H54 (cell line): ENCODE measurements at places on chromosomes 11 and 22.

DNA sequence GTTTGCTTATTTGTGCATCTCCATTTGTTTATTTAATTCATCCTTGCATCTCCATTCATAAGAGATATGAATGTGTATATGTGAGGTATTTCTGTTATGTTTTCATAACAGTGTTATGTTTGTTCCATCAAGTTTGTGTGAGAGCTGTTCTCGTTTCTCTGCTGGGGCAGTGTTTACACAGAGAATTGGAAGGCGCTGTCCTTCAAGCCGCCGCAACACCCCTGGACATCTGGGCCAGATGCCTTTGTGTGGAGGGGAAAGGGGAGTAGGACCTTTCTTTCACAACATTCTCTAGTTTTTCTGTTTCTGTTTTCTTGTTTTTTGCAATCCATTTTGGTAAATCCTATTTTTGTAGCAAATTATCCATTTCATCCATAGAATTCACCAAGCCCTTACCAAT is 7.0 kb upstream of the TM7SF2 start:
- no peak for DNase-seq

- DNase-seq, result no peak
Measured at GRCh38 chr22:25083807-25084200, 115.9 kb upstream of the CRYBB3 start.

- no peak for DNase-seq
Measured at GRCh38 chr11:1335264-1335810, 25.9 kb upstream of the TOLLIP start.

- no peak for DNase-seq
Measured at GRCh38 chr11:81674211-81674610, 1059.5 kb downstream of the FAM181B start.

DNA sequence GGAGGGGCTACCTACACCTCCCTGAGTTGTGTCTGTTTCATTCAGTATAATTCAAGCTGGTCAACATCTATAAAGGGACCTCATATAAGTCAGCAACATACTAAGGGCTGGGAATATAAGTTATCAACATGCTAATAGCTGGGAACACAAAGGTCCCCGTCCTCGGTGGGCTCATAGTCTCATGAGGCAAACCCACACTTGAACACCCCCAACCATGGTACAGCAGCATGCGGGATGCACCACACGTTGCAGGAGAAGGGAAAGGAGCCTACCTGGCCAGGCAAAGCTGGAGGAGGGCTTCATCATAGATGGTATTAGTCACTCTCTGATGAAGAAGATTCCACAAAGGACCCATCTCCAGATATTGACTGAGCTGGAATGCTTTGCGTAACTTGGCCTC is 561.8 kb upstream of the B3GAT1 start:
- DNase-seq, result no peak

DNA sequence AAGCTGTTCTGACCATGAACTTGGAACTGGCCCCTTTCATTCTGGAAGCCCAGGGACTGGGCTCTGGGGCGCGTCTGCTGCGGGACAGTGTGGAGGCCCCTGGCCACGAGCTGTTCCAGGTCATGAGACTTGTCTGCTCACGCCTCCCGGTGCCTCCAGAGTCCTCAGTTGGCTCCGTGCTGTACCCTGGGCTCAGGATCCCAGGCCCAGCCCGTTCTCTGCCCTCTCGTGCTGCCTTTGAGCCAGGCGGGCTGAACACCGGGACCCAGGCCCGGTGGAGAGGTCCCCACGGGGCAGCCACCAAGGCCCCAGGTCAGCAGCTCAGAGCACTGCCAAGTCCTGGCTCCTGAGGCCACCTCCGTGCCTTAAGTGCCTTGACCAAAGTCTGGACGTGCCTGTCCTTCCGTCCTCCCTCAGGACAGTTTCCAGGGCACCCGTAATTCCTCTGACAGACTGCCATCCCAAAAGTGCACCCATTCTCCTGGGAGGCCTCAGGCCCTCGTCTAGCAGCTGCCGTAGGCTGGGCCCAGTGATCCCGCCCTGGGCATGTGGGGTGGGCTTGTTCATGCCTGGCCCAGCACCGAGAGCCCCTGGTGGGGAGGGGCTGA is 36.3 kb upstream of the PPARA start:
- DNase-seq, result no peak

GRCh38 chr11:69265210-69265609 is 28.7 kb upstream of the MYEOV start:
- DNase-seq, result no peak

DNA sequence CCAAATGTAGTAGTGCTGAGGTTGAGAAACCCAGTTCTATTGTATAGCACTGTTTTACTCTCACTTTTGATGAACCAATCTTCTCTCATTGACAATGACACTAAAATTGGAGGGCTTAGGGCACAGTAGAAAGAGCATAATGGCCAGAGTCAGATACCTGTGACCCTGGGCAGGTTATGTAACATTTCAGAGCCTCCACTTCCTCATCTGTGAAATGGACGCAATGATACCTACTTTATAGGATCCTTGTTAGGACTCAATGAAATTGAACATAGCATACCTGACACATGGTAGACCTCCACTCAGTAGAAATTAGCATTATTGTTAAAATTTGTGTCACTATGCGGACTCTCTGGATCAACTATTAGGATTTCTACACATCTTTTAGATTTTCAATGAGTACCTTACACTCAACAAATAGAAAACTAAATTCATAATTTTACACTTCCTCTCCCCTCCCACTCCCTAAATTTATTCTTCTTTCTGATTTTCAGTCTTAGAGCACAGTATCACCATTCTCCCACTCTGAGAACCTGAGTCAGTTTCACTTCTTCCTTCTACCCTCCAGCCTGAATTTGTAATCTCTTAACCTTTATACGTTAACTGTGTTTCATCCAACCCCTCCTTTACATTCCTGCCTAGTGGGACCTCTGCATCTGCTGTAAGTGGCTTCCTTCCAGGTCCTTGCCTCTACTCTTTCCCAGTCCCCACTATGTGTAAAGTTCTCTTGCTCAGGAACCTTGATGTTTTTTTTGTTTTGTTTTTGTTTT is 78.3 kb downstream of the MICAL2 start:
- no peak for DNase-seq

- DNase-seq, result no peak
Measured at GRCh38 chr22:46878191-46878948, 115.9 kb downstream of the TBC1D22A start.

GRCh38 chr11:57567515-57568329 is at the start of gene UBE2L6:
UBE2L6 (minus strand) TSS chr11:57567672; CDS start chr11:57567611, 61 bp downstream.
- DNase-seq, result peak; percentile 80
